ENCODE measurements at places on chromosomes 6 and 20. TPM values are rescaled to one million over a fixed set of nuclear protein-coding genes. Genes with fewer than 3 reads are reported as not detected.

Gene CST7
- not detected for total RNA-seq

Gene UBE2C
- total RNA-seq = 21.4 TPM

Gene GCNT2
- 5.2 TPM for total RNA-seq

Gene SLA2
- not detected for total RNA-seq

Gene C20orf96
- total RNA-seq = 1.6 TPM

Gene TBXT
- not detected for total RNA-seq

Gene AARS2
- 17.9 TPM for total RNA-seq

Gene GABRR2
- total RNA-seq = not detected

Gene FOXF2
- not detected for total RNA-seq

Gene SLC22A16
- total RNA-seq = not detected

Gene RBM24
- 1.3 TPM for total RNA-seq

Gene DYNLT1
- total RNA-seq = 155 TPM

Gene GSTA2
- total RNA-seq = not detected

Gene LIN28B
- under 0.01 TPM for total RNA-seq

Gene TP53TG5
- total RNA-seq = not detected

Gene PLA2G7
- total RNA-seq = not detected

Gene ZBTB46
- 4.9 TPM for total RNA-seq

Gene KCNQ2
- total RNA-seq = not detected

Gene THBS2
- total RNA-seq = 3.6 TPM

Gene WFDC10B
- not detected for total RNA-seq

Gene PPP1R14C
- total RNA-seq = not detected

Gene RFX6
- not detected for total RNA-seq

Gene FRS3
- total RNA-seq = 0.32 TPM

Gene PTPN1
- 32.8 TPM for total RNA-seq

Gene ESF1
- 18.8 TPM for total RNA-seq

Gene BPIFA1
- not detected for total RNA-seq

Gene CLVS2
- not detected for total RNA-seq

Gene TMEM170B
- total RNA-seq = 3.6 TPM

Gene ARHGAP18
- 98.8 TPM for total RNA-seq

Gene C4B
- total RNA-seq = 1.1 TPM

Gene MCM8
- 17.0 TPM for total RNA-seq

Measured in epithelial cell of umbilical artery (primary cell).